ENCODE measurements at places on chromosomes 1 and 21.

GRCh38 chr1:56147459-56147858 lies 431.9 kb downstream of the PLPP3 start:
- DNase-seq, result no peak

DNA sequence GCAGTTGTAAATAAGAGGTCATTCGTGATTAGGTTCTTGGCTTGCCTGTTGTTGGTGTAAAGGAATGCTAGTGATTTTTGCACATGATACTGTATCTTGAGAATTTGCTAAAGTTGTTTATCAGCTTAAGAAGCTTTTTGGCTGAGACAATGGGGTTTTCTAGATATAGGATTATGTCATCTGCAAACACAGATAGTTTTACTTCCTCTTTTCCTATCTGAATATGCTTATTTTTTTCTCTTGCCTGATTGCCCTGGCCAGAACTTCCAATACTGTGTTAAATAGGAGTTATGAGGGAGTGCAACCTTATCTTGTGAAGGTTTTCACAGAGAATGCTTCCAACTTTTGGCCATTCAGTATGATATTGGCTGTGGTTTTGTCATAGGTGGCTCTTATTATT lies 576.1 kb upstream of the RGS18 start:
- DNase-seq, result no peak

- no peak for DNase-seq
Observed at GRCh38 chr1:150109586-150109985, 40.1 kb upstream of the PLEKHO1 start.

DNA sequence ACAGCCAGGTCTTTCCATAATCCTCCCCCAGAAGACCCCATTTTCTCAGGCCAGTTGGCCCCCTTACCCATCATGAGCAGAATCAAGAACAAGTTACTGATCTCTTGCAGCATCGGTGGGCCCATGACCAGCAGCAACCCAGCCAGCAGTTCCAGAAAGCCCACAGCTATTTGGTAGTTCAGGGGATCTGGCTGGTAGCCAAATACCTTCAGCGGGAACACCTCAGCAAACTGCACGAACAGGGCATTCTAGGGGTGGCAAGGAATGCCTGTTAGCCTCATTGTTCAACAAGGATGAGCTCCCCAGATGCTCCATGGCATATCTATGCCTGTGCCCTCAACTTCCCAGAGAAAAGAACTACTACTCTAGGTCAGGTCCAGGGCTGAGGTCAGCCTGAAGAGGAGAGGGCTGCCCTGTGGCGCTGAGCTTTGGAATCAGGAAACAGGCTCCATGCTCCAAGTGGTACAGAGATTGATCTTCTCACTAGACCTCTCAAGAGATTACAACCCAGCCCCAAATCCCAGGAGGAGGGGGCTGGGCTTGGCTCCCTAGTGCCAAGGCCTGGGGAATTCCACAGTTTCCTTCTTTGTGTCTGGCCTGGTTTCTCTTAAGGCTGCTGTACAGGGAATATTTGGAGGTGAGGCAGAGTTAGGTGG lies 1.3 kb downstream of the TMEM35B start:
- DNase-seq, result peak; percentile 34

DNA sequence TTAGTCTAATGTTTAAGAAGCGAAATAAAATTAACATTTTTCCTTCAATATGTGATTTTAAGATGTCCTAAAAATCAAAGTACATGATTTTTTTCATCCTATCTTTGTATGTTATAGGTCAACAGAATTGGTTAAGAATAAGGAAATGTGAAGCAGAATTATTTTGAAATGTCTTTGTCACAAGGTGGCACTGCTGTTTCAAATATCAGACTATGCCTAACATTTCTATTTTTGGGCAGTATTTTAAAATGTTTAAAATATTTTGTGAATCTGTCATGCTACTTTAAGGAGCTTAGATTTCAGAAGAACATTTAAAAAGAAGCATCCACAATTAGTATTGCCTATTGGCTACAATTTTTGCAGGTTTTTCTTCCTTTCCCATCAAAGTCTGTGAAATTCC lies 38.7 kb downstream of the AMY1C start:
- no peak for DNase-seq

DNA sequence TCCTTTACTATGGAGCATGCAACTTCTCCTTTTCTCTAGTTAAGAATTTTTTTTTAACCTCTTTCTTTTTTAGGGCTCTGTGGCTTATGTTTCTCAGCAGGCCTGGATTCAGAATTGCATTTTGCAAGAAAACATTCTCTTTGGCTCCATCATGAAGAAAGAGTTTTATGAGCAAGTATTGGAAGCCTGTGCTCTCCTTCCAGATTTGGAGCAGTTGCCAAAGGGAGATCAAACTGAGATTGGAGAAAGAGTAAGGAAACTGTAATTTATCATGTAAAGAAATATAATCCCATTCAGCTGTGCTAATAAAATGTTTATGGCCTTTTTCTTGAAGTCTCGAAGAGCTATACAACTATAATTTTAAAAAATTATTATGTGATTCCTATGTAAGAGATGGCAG lies 70.1 kb downstream of the HSPA13 start:
- no peak for DNase-seq
